ENCODE measurements at places on chromosomes 12 and 14.

- no peaks in the 10 kb centered on the region for H3K36me3 ChIP-seq
- H3K4me1 ChIP-seq: no peaks in the 10 kb centered on the region
- no peaks in the 10 kb centered on the region for H3K27me3 ChIP-seq
- no peak for DNase-seq
These were observed 11.3 kb downstream of the GARIN6 start for GRCh38 chr12:99658671-99659349.

DNA sequence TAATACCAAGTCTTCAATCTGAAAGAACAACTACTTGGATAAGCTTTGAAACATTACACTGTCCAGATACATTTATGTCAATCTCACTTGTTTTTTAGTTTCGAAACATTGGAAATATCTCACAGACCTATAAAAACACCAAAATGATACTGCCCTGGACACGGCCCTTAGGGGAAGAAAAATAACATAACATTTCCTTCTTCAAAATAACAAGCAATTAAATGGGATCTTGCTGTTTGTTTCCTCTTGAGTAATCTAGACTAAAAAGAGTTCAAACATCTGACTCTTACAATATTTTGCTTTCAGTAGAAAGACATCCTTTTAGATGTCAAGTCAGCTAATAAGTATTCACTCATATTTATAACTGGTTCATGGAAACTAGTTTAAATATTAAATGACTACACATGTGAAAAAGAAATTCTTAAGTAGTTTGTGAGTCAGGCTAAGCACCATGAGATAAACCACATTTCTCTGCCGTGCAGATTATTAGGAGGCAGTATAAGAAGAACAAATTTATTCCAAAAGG lies 87.5 kb downstream of the EPS8 start:
- DNase-seq: no peak
- no peaks in the 10 kb centered on the region for H3K36me3 ChIP-seq
- peaks cover 5% of the 10 kb centered on the region for H3K4me1 ChIP-seq

GRCh38 chr12:65106948-65107347 lies 14.2 kb downstream of the WIF1 start:
- no peak overlapping the region for H3K27ac ChIP-seq
- H3K27me3 ChIP-seq: no peaks in the 10 kb centered on the region
- H3K4me3 ChIP-seq: no peak overlapping the region
- DNase-seq: no peak
- no peaks in the 10 kb centered on the region for H3K4me1 ChIP-seq

- H3K36me3 ChIP-seq: no peaks in the 10 kb centered on the region
- no peak overlapping the region for H3K4me3 ChIP-seq
- no peak overlapping the region for H3K27ac ChIP-seq
These were observed 680.9 kb upstream of the TBX3 start for GRCh38 chr12:115364921-115365320.

DNA sequence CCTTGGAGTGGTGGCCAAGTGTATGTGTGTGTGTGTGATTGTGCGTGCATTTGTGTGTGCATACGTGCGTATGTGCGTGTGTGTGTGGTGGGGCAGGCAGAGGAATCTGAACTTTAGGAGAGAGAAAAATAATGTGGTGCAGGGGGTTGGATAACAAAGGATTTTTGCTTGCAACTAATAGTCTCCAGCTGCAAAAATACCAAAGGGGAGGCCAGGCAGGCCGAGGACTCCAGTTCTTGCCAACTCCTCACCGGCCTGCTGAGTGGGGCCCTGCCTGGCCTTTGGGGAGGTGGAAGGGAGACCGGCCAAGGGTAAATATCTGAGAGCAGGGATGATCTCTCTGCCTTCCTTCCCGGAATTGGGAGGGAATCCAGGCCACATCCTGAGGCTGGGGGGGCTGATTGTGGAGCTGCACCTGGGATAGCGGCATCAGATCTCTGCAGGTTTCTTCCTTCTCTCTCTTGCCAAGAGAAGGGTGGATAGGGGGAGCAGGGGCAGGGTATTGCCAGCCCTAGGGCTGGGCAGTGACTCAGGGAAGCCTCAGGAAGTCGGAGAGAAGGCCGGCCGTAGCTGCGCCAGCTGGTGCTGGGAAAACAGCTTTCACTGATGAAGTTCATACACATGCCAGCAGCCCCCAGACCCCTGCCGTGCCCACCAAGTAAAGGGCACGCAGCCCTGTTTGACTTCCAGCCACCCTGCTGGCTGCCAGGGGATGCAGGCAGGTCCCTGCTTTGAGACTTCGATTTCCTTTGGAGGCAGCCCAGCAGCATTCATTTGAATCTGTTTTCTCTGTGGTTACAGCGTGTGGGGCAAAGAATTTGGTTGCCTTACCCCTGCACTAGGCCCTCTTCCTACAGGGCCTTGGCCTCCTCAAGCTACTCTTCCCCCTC lies 4.6 kb upstream of the LRP1-AS start:
- DNase-seq: no peak
- peak overlapping the region; percentile 84 for H3K27ac ChIP-seq
- H3K36me3 ChIP-seq: no peaks in the 10 kb centered on the region
- H3K4me1 ChIP-seq: peaks cover 24% of the 10 kb centered on the region

DNA sequence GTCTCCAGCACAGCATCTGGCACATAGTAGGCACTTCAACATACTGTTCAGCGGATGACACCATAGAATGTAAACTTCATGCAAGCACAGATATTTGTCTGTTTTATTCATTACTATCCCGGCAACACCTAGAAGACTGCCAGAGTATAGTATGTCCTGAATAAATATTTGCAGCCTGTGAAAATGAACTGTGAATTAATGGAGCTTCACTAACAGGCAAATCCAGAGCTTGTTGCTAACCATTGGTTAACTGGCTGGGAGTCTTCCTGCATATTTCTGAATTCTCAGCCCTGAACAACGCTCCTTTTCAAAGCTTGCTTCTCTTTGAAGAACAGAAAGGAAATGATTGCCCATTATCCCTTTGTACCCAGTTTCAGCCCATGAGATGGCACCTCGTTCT lies 243.3 kb upstream of the CRY1 start:
- H3K36me3 ChIP-seq: no peaks in the 10 kb centered on the region
- H3K27ac ChIP-seq: no peak overlapping the region
- no peaks in the 10 kb centered on the region for H3K4me1 ChIP-seq
- H3K27me3 ChIP-seq: no peaks in the 10 kb centered on the region

GRCh38 chr14:76334316-76334715 lies 41.6 kb upstream of the ESRRB start:
- no peak overlapping the region for H3K27ac ChIP-seq
- H3K4me3 ChIP-seq: no peak overlapping the region
- no peaks in the 10 kb centered on the region for H3K27me3 ChIP-seq
- H3K36me3 ChIP-seq: no peaks in the 10 kb centered on the region
- DNase-seq: no peak
- no peaks in the 10 kb centered on the region for H3K4me1 ChIP-seq

DNA sequence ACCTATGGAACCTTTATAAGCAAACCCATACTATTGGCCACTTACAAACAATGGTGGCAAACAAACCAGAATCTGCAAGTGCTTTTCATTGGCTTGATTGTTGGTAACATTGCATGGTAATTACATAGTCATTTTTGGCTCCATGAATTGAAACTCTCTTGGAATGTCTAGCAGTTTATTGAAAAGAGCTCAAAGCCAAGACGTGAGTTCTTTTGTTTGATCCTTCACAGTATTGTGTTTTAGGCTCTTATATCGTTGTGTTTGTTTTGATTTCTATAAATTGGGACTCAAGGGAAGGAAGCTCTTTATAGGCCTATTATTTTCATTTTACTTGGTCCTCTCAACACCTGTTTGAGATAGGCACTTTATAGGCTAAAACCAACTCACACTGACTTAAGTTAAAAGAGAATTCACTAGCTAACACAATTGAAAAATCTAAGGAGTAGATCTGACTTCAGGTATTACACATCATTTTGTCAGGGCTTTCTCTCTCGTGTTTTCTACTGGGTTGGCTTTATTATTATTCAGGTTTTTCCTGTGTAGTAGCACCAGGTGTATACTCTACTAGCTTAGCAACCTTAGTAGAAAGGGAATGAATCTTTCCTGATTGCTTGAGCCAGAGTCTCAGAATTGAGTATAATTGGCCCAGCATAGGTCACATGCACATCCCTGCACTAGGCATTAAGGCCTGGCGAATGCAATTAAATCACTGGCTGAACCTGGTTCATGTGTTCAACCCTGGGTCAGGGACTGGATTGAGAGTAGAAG lies 341.4 kb downstream of the RAD51B start:
- H3K4me3 ChIP-seq: no peak overlapping the region
- H3K27ac ChIP-seq: no peak overlapping the region
- H3K27me3 ChIP-seq: no peaks in the 10 kb centered on the region
- no peak for DNase-seq
- H3K36me3 ChIP-seq: no peaks in the 10 kb centered on the region
- no peaks in the 10 kb centered on the region for H3K4me1 ChIP-seq

DNA sequence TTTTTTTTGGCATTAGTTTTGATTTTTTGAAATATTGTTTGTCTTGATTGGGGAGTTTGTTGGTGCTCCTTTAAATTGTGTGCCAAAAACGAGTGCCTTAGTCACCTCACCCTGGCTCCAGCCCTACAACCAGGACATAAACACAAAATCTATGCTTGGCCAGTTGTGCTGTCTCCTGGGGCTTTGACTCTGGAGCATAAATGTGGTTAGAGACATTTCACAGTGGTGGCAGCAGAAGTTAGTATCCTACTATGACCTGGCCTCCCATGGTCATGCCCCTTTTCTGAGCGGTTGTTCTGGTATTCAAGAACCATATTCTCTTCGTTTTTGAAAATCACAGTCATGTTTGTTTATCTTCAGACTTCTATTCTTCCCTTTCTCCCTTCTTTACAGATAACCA lies 70.7 kb upstream of the PSMA6 start:
- H3K27me3 ChIP-seq: no peaks in the 10 kb centered on the region
- H3K36me3 ChIP-seq: no peaks in the 10 kb centered on the region
- no peak overlapping the region for H3K4me3 ChIP-seq
- no peak overlapping the region for H3K27ac ChIP-seq
- no peak for DNase-seq

GRCh38 chr12:10612984-10613348 lies 443 bp downstream of the MAGOHB start:
- H3K27me3 ChIP-seq: no peaks in the 10 kb centered on the region
- no peaks in the 10 kb centered on the region for H3K4me1 ChIP-seq
- H3K27ac ChIP-seq: peak overlapping the region; percentile 75
- H3K36me3 ChIP-seq: no peaks in the 10 kb centered on the region
- H3K4me3 ChIP-seq: peak overlapping the region; percentile 75

- no peaks in the 10 kb centered on the region for H3K36me3 ChIP-seq
- no peak for DNase-seq
- no peak overlapping the region for H3K27ac ChIP-seq
- no peaks in the 10 kb centered on the region for H3K4me1 ChIP-seq
- H3K27me3 ChIP-seq: no peaks in the 10 kb centered on the region
These were observed 63.5 kb downstream of the KITLG start for GRCh38 chr12:88516811-88517210.

DNA sequence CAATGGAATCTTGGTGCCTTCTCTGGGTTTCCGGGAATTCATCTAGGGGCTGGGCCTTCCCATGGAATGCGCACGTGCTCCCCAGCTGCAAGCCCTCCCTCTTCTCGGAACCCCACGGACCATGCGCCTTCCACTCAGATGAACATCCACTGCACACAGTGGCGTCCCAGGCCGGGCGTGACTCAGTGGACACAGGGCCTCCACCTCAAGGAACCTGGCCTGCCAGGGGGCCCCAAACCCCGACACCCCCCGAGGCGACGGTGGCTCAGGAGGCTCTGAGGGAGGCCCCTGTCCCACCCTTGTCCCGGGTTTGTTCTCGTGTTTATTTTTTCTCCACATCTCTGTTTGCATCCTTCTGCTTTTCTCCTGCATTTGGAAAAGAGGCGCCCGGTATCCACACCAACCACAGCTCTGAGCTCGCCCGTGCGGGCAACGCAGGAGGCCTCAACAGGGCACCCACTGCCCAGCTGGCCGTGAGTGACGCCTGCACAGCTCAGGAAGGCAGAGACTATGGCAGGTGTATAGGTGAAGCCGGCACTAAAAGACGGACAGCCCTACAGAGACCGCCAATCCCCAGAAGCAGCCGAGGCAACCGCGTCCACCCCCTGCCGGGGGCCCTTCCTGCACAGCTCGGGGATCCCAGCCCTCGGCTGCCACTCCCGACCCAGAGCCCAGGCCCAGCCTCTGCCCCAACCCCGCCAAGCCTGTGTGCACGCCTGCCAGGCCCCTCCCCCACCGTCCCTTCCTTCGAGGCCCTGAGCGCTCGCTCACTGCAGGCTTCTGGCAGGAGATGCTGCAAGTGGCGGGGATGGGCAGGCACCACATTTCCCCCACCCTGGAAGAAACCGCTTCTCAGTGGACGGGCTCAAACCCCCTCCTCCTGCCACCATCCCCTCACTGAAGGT lies 23.8 kb upstream of the GALNT9 start:
- no peak overlapping the region for H3K27ac ChIP-seq
- no peak overlapping the region for H3K4me3 ChIP-seq
- H3K4me1 ChIP-seq: no peaks in the 10 kb centered on the region

GRCh38 chr14:100065111-100065871 lies at the start of gene EVL:
EVL (plus strand) TSS chr14:100065422; CDS start chr14:100065501, 79 bp downstream.
- peak within 1 kb of the TSS; percentile 74 for H3K27ac ChIP-seq
- H3K4me3 ChIP-seq: peak within 1 kb of the TSS; percentile 16
- H3K36me3 ChIP-seq: no peaks in the 10 kb centered on the region
- H3K4me1 ChIP-seq: no peaks in the 10 kb centered on the region
- H3K27me3 ChIP-seq: no peaks in the 10 kb centered on the region
- DNase-seq: no peak

GRCh38 chr12:67772267-67773169 lies 124.0 kb downstream of the DYRK2 start:
- H3K4me3 ChIP-seq: no peak overlapping the region
- H3K27ac ChIP-seq: no peak overlapping the region
- H3K27me3 ChIP-seq: no peaks in the 10 kb centered on the region
- H3K4me1 ChIP-seq: no peaks in the 10 kb centered on the region
- DNase-seq: no peak
- no peaks in the 10 kb centered on the region for H3K36me3 ChIP-seq

DNA sequence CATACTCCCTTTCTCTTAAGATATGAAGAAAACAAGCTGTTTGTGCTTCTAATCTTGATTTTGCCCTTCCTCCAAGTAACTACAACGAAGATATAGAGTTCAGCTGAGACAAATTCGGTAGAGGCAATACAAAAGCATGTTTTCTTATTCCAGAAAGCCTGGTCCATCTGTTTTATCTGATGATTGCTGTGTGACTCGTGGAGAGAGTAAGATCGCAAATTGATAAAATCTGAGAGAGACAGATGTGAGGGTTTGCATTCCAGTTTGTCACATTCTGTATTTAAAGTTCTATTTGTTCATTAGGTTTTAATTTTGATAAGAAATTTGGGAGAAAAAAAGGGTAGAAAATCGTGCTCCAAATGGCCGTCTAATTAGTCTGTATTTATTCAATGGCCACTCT lies 192.1 kb downstream of the CPNE8 start:
- H3K4me1 ChIP-seq: no peaks in the 10 kb centered on the region
- H3K4me3 ChIP-seq: no peak overlapping the region
- no peak overlapping the region for H3K27ac ChIP-seq

DNA sequence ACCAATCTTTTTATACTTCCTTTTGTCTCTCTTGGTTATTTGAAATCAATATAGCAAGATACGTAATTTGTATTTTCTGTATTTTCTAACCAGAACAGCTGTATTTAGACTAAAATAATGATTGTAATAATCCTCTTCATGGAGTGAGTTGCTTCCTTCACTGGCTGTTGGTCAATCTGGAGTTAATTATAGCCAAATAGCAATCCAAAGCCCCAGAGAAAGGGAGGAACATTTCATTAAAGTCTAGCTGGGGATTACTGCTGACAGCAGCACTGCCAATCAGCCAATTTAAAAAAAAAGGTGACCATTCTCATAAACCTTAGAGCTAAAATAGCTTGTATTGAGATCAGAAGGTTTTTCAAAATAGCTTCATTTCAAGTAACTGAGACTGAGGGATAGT lies 118.0 kb downstream of the TRHDE start:
- no peaks in the 10 kb centered on the region for H3K36me3 ChIP-seq
- no peaks in the 10 kb centered on the region for H3K27me3 ChIP-seq
- no peak overlapping the region for H3K27ac ChIP-seq
- no peak overlapping the region for H3K4me3 ChIP-seq

All from colonic mucosa (tissue), 4 donors.